Stimulated activated CD8-positive, alpha-beta memory T cell treated with anti-CD3 and anti-CD28 coated beads, Interleukin-4, amount 100 ng/mL, for 48 hours (primary cell): ENCODE measurements at places on chromosomes 4 and X.

GRCh38 chr4:54439831-54440243 is 210.7 kb downstream of the PDGFRA start:
- no peak for DNase-seq

- no peak for DNase-seq
Observed at GRCh38 chrX:115561605-115562479, 868 bp downstream of the PLS3 start.

DNA sequence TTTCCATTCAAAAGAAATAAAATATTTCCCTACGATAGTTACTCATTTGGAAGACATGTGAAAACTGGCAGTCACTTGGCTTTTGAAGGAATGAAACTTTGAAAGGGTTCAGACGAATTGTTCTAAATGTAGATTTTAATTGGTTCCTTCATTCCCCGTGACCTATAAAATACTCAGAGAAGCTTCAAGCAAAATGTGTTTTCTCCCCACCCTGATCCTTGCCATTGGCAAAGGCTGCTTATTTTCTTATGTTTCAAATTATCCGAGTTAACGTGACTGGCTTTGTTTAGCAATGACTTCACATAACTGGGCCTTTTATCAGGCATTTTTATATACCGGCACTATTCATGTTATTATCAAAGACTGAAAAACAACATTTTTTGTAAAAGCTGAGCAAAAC is 204.1 kb upstream of the NEIL3 start:
- DNase-seq = no peak

- no peak for DNase-seq
Observed at GRCh38 chr4:173057442-173057841, 111.2 kb upstream of the GALNT7 start.

DNA sequence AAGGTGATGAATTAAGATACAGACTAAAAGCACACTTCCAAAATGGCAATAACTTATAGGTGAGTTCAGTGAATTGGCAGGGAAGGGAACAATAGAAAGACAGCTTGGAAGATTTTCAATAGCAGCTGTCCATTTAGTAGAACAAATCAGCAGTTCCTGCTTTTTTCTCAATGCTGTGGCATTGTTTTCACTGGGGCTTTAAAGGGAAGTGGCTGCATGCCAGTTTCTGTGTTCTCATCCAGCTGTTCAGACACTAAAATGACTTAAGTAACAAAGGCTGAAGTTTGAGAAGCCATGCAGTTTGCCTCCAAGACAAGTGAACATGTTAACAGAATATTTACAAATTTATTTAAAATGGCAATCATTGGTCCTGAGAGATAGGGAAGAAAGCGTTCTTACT is 291.9 kb downstream of the FAM47A start:
- no peak for DNase-seq

- DNase-seq = no peak
Observed at GRCh38 chrX:21153503-21153902, 220.7 kb upstream of the CNKSR2 start.

DNA sequence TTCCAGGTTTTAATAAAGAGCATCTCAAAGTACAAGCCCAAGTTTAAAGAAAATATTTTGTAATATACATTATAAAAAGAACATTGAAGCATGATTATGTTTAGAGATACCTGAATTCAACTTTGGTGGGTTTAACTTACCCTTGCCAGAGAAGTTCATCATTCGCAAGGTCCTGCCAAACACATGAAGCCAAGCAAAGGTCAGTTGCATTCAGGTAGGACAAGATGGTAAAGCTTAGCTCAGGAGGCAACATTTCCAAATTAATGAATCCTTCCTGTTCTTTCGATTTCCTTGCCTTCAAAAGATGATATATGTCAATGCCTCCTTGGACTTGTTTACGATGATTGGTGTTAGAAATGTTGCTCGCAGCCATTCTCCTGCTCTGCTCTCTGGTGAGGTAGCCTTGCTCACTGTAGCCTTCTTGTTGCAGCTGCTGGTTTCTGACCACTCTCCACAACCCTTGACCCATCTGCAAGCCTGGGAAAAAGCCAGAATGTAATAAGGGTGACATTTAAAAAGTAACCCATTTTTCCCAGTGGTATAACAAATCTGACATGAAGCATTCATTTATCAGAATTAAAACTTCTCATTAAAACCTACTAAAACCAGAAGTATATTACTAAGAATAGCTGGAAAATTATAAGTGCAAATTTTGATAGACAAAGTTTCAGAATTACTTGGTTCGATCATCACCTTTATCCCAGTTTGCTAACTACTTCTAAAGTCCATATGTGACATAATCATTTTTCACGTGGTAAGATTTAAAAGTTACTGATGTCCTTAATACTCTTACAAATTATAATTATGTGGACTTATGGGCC is 20.6 kb downstream of the FBXO8 start:
- DNase-seq = no peak

DNA sequence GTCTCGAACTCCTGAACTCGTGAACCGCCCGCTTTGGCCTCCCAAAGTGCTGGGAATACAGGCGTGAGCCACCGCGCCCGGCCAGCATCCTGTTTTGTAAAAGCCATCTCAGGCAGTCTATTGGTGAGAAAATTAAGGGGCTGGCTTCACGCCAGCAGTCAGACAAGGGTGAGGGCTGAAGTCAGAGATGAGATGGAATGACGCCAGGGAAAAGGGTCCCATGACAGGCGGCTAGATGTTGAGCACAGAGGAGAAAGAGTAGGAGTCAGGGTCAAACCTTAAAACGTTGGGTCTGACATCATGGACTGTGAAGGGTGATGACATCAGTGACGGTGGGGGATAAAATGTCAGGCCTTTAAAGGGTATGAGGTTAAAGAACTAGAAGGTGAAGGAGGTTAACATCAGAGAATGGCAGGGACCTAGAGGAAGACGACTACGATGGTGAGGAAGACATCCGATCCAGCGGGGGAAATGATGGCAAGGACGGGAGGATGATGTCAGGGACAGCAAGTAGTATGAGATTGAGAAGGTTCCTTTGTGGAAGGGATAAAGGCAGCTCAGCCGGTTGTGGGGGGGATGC is 504 bp upstream of the RBM3 start:
- peak; percentile 34 for DNase-seq

DNA sequence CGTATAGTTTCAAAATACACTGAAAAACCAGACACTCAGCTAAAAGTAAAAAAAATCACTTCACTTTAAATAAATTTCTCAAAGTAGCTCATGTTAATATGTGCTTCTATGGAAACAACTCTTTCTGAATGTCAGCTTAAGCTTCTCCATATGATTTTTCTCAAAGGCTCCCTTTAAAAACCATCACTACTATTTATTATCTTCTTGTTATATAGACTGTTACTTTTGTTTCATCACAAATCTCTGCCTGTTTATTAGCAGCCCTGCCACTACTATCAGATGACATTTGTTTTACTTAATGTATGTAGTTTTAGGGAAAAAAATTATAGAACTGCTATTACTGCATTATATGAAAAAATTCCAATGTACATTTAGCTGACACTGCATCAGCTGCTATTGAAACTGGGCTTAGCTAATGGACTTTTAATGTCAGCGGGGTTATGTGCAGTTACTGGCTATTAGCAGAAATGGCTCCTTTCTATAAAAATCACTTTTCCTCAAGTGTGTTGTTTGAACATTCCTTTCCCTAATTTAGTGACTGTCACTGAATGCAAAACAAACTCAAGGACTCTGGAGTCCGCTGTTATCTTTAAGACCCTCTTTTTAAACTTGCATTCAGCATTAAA is 10.8 kb downstream of the UNC5C start:
- DNase-seq = no peak

DNA sequence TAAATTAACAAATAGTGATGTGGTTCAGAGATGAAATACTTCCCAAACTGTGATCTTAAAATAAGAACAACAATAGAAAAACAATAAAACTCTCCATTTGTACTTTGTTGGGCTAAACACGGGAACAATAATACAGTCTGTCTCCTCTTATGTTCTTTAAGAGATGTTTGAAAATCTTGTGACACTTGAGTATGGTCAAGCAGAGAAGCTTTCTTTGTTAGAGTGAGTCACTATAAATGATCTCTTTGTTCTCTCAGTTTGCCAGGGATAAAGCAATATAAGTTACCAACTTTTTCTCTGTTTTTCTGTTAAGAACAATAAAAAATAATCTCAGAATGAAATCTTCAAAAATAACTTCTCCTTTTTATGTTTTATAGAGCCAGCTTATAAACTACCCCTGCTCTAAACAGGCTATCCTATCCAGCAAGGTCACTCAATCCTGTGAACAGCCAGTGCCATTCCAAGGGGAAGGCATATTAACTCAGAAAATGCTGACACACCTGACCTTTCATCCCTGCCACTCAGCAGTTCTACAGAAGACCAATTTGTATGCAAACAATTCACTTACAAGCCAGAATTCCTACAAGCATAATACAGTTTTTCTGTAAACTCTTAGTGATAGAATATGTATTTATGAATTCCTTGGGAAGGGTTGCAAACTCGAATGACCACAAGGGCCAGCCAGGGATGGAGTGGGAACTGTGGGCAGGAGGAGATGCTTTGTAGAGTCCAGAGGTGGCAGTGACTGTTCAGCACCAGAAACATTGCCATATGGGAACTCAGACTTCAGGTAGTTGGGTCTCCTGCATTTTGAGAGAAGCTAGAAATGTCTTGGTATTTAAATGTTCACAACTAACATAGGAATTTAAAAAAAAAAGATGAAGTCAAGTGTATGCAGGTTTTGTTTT is 52.2 kb downstream of the AFM start:
- no peak for DNase-seq

DNA sequence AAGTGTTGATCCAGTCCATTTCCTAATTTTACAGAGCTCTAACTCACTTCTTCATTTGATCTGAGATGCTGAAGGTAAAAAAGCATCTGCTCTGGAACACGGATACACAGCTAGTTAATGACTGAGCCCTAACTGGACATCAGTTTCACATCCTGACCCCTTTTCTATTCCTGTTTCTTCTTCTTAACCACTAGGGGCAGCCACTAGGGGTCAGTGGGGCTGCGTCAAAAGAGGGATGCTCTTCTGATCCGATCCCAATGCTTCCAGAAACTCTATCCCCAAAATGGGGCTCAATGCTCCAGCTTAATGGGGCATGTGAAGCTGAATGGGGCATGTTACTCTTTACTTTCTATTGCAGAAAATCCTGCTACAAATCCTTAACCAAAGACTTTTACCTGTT is 33.4 kb upstream of the PHKA2 start:
- no peak for DNase-seq

DNA sequence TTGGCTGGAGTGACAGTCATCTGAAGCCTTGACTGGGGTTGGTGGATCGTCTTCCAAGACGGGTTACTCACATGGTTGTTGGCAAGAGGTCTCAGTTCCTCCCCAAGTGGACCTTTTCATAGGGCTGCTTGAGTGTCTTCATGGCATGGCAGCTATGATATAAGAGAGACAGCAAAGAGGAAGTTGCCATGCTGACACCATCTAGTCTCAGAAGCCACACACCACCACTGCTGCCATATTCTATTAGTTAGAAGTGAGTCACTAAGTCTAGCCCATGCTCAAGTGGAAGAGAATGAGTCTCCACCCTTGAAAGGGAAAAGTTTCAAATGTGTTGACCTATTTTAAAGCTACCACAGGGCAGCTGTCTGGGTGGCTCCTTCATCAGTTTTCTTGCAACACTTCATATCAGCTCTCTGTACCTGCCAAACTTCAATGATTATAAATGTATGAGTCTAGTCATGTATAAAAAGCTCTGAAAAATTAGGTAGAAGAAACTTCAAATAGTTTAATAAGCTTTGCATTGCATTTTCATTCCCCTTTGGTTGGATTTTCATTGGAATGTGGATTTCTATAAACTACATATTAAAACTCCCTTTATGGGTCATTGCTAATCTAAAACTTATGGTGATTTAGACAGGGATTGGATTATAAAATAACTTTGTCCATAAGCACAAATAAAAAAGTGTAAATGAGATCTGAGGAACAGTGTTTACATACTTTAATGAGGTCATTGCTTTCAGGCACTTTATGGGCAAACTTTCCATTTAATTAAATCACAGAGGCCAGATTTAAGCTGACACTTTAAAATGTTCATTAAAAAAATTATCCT is 68.0 kb upstream of the ATXN3L start:
- DNase-seq = peak; percentile 24

- no peak for DNase-seq
Observed at GRCh38 chr4:72209600-72209999, 177.8 kb downstream of the NPFFR2 start.

GRCh38 chr4:42320822-42321388 is 76.4 kb upstream of the SHISA3 start:
- no peak for DNase-seq

DNA sequence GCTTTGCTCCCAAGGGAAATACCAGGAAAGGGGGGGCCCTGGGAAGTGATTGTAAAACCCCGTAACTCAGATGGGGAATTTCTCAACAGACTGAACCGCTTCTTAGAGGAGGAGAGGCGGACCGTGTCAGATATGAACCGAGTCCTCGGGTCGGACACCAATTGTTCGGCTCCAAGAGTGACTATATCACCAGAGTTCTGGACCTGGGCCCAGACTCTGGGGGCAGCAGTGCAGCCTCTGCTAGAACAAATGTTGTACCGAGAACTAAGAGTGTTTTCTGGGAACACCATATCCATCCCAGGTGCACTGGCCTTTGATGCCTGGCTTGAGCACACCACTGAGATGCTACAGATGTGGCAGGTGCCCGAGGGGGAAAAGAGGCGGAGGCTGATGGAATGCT is 1.0 kb downstream of the PNMA3 start:
- DNase-seq = no peak

DNA sequence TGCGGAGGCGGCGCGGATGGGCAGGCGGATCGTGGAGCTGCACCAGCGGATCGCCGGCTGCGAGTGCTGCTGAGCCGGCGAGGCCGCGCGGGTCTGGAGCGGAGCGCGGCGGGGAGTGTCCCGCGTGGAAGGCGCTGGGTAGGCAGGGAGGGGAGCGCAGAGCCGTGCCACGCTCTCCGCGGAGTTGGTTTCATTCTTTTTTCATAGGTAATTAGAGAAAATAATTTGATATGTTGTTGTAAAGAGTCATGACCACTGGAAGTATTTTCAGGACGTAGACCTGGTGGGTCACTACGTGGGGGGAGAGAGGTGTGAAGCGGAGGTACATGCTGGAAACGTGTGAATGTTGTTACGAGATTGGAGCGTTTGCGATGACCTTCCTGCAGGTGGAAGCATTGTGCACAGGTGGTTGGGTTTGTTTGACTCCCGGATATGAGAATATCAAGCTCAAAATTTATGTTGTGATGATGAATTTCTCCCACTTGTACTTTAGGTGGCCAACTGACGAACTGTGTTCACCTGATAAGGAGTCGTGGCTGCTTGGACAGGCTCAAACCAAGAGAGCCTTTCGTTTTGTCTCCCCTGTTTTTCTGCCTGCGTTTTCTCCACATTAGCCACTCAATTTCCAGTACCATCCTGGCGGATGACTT is 19.1 kb upstream of the S100P start:
- DNase-seq = peak; percentile 64

- no peak for DNase-seq
Observed at GRCh38 chrX:6024204-6024603, 204.5 kb downstream of the NLGN4X start.
